ENCODE measurements at places on chromosomes 13 and 19. TPM values are rescaled to one million over a fixed set of nuclear protein-coding genes. Genes with fewer than 3 reads are reported as not detected.

- H3K27ac ChIP-seq: no peak overlapping the region
- no peaks in the 10 kb centered on the region for H3K36me3 ChIP-seq
- H3K4me3 ChIP-seq: no peak overlapping the region
- no peaks in the 10 kb centered on the region for H3K27me3 ChIP-seq
- DNase-seq: no peak
Observed at GRCh38 chr19:53875602-53876325, 6.2 kb upstream of the PRKCG start.

DNA sequence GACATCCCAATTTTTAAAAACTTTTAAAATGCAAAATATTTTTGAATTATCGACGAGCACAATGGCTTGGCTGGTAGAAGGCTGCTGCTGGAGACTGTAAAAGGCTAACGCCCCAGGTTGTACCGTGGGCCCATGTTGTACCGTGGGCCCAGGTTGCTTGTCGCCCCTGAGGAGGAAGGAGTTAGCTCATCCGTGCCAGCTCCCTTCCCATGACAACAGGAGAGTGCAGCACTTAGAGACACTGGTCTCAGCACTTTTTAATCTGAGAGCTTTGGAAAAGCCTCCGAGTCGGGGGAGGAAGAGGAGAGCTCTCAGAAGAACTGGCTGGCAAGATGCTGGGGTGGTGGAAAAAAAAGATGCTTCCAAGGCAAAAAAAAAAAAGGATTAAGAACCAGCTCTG, 50.3 kb upstream of the CACNA1A start:
- H3K4me1 ChIP-seq: no peaks in the 10 kb centered on the region
- DNase-seq: no peak
- no peaks in the 10 kb centered on the region for H3K27me3 ChIP-seq
- no peaks in the 10 kb centered on the region for H3K36me3 ChIP-seq
- no peak overlapping the region for H3K4me3 ChIP-seq
- H3K27ac ChIP-seq: no peak overlapping the region

DNA sequence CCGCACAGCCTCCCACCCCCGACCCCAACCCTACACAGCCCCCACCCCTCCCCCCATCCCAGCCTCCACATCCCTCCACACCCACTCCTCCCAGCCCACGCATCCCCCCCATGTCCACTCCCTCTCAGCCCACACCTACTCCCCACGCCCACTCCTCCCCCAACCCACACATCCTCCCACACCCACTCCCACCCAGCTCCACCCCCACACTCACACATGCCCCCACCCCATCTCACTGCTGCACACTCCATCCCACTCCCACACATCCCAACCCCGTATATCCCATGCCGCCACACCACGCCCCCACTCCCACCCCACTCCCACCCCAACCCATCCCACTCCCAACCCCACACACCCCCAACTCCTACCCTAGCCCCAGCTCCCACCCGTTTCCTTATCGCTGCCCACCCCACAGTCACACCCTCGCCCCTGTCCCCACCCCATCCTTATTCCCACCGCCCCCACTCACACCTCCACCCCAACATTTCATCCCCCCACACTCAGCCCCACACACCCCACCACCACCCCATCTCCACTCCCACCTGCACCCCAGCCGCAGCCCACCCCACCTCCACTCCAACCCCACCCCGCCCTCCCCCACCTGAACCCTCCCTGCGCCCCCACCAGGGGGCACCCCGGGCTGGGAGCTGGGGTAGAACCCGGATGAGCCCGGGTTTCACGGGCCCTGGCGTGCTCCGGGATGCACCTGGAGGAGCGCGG, 809 bp downstream of the TDRD12 start:
- no peak for DNase-seq
- no peaks in the 10 kb centered on the region for H3K4me1 ChIP-seq
- H3K36me3 ChIP-seq: no peaks in the 10 kb centered on the region
- no peaks in the 10 kb centered on the region for H3K27me3 ChIP-seq
- no peak overlapping the region for H3K4me3 ChIP-seq

GRCh38 chr13:100634696-100635095, 39.9 kb downstream of the TMTC4 start:
- no peaks in the 10 kb centered on the region for H3K27me3 ChIP-seq
- no peak for DNase-seq
- no peaks in the 10 kb centered on the region for H3K4me1 ChIP-seq

DNA sequence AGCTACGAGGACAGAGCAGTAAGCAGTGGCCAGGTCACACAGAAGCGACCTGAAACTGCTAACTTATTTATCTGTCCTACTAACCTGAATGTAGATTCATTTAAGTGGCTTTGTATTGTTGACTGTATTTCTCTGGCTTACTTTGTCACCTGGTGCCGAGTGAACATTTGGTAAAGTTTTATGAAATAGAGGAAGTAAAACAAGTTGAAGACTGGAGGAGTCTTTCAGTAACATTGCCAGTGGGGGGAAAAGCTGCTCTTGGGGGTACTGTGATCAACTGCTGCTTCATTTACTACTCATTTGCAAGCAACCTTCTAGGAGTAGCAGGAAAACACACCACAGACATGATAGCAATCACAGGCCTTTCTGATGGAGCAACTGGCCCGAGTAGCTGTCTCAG, 615.0 kb downstream of the FGF9 start:
- DNase-seq: no peak
- no peaks in the 10 kb centered on the region for H3K36me3 ChIP-seq
- no peak overlapping the region for H3K27ac ChIP-seq
- peaks cover 3% of the 10 kb centered on the region for H3K4me1 ChIP-seq

- no peaks in the 10 kb centered on the region for H3K4me1 ChIP-seq
- DNase-seq: no peak
- no peak overlapping the region for H3K27ac ChIP-seq
- H3K4me3 ChIP-seq: no peak overlapping the region
- H3K27me3 ChIP-seq: peaks cover 3% of the 10 kb centered on the region
- no peaks in the 10 kb centered on the region for H3K36me3 ChIP-seq
Observed at GRCh38 chr13:45879666-45880065, 28.1 kb upstream of the SIAH3 start.

DNA sequence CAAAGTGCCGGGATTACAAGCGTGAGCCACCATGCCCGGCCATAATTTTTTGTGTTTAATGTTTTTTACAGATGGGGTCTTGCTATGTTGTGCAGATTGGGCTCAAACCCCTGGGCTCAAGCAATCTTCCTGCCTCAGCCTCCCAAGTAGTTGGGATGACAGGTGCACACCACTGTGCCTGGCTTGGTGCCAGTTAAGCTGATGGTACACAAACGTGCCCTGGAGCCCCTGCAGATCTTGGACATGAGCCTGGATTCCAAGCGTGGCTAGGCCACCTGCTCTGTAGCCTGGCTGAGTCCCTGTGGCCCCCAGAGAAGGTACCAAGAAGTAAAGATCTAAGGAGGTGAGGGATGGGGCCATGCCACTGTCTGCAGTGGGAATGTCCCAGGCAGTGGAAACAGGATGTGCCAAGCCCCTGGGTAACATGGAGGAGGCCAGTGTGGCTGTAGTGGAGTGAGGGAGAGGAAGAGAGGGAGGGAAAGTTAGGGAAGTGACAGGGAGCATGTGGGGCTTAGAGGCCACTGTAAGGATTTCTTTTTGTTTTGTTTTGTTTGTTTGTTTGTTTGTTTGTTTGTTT, 7.0 kb downstream of the PRODH2 start:
- no peaks in the 10 kb centered on the region for H3K27me3 ChIP-seq
- no peaks in the 10 kb centered on the region for H3K36me3 ChIP-seq
- H3K4me1 ChIP-seq: no peaks in the 10 kb centered on the region
- no peak overlapping the region for H3K27ac ChIP-seq
- no peak for DNase-seq

DNA sequence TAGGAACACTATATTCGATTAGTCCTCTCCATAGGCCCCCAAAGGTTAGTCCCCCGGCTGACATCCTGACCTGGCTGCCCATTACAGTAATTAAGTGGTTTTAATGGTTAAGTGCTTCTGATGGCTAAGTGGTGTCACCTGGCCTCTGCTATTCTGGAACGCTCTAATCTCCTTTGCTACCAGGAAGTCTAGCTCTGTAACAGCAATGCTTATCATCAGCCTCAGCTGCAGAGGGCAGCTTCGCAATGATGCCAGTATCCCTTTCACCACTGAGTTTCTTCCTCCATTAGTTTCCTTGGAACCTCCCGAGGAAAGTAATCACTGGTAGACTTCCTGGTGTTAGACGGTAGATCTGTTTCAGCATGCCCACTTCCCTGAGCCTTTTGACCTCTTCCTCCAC, 8.6 kb upstream of the RNF6 start:
- no peak overlapping the region for H3K4me3 ChIP-seq
- no peak overlapping the region for H3K27ac ChIP-seq
- H3K27me3 ChIP-seq: no peaks in the 10 kb centered on the region
- no peaks in the 10 kb centered on the region for H3K4me1 ChIP-seq

GRCh38 chr13:76014406-76015318, 378.5 kb downstream of the LMO7 start:
- no peaks in the 10 kb centered on the region for H3K27me3 ChIP-seq
- no peaks in the 10 kb centered on the region for H3K36me3 ChIP-seq
- no peak for DNase-seq
- no peak overlapping the region for H3K27ac ChIP-seq

DNA sequence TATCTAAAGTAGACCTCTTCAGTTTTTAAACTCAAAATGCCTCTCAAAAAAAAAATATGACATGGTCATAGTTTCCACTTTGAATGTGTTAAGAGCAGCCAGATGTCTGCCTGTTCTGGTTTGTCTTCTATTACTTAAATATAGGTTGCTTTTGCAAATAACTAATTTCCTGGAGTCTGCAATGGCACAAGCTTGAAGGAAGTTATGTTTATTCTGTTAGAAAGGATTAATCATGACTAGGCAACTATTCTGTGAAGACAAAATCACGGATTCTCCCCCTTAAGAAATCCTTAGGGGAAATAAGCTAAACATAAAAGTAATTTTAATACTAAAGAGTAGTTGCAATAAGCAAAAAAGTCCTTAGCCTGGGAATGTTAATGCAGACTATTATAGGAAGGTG, 26.3 kb downstream of the SKA3 start:
- DNase-seq: no peak
- no peaks in the 10 kb centered on the region for H3K27me3 ChIP-seq
- H3K36me3 ChIP-seq: peaks cover 23% of the 10 kb centered on the region
- H3K27ac ChIP-seq: no peak overlapping the region

DNA sequence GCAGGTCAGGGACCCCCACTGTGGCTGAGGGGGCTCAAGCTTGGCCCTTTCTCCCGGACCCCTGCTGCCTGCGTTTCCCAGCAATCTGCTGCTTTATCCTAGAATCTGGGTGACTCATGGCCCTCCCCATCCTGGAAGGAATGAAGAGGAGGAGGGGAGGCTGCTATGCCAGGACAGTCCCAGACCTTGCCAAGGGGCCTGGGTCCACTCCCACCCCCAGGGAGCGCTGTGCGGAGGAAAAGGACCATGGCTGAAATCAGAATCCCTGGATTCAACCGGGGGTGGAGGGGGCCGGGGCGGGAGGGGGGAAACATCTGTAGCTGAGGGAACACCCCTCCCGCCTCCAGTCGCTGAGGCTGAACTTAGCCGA, 20.5 kb downstream of the ZNF114 start:
- no peak overlapping the region for H3K27ac ChIP-seq
- H3K27me3 ChIP-seq: no peaks in the 10 kb centered on the region
- no peak overlapping the region for H3K4me3 ChIP-seq
- no peak for DNase-seq
- H3K4me1 ChIP-seq: peaks cover 3% of the 10 kb centered on the region
- no peaks in the 10 kb centered on the region for H3K36me3 ChIP-seq

DNA sequence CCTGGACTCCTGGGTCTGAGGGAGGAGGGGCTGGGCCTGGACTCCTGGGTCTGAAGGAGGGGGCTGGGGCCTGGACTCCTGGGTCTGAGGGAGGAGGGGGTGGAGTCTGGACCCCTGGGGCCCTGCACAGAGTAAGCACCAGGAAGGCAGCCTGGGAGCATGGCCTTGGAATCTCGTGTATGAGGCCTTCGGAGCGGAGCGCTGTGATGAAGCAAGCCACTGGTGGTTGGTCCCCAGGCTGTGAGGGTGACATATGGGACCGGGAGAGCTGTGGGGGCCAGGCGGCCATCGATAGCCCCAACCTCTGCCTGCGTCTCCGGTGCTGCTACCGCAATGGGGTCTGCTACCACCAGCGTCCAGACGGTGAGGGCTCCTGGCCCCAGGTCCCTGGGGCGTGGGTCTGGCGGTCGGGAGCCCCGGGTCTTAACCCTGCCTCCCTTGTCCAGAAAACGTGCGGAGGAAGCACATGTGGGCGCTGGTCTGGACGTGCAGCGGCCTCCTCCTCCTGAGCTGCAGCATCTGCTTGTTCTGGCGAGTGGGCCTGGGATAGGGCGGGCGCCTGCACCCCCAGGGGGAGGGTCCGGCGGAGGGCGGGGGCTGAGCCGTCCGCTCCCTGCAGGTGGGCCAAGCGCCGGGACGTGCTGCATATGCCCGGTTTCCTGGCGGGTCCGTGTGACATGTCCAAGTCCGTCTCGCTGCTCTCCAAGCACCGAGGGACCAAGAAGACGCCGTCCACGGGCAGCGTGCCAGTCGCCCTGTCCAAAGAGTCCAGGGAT, 918 bp downstream of the TMEM190 start:
- H3K4me1 ChIP-seq: no peaks in the 10 kb centered on the region
- H3K27ac ChIP-seq: no peak overlapping the region
- H3K27me3 ChIP-seq: no peaks in the 10 kb centered on the region
- no peak for DNase-seq
- no peak overlapping the region for H3K4me3 ChIP-seq
- no peaks in the 10 kb centered on the region for H3K36me3 ChIP-seq

DNA sequence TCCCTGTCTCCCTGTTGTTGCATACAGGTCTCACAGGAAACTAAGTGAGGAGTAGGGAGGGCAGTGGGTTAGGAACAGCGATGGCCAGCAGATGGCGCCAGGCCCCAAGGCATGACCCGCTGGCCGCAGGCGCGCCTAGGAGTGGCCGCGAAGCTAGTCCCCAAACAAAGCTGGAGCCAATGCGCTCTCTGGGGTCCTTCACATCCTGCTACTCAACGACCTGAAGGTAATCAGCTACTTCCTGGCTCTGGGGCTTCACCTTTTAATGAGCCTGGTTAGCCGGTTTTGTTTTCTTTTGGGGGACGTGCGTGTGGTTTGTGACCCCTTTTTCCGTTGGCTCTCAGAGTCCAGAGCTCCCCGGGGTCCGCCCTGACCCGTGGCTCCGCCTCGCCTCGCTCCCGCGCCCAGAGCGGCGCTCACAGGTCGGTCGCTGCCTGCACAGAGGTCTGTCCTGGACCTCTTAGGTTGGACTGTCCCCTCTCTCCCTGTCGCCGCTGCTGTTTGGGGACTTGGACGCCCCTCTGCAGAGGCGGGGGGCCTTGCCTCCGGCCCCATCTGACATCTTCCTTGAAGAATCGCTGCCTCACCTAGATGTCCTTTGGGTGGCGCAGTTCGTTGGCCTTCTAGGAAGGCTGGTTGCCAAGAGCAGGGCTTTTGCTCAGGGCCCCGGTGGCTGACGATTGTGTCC, 62.2 kb upstream of the GTF3A start:
- no peak for DNase-seq
- peak overlapping the region; percentile 29 for H3K4me3 ChIP-seq

GRCh38 chr13:67769063-67769986, 539.2 kb upstream of the PCDH9 start:
- no peak for DNase-seq
- no peaks in the 10 kb centered on the region for H3K4me1 ChIP-seq
- no peaks in the 10 kb centered on the region for H3K27me3 ChIP-seq
- no peaks in the 10 kb centered on the region for H3K36me3 ChIP-seq

The C19orf25 gene
- total RNA-seq: 37.5 TPM

The FXYD1 gene
- total RNA-seq: 1.2 TPM

The CCDC8 gene
- total RNA-seq: 0.15 TPM

Data from GM12878 (cell line).